ENCODE measurements at places on chromosomes 16 and 17.

- peak; percentile 93 for DNase-seq
Observed at GRCh38 chr16:87895641-87896141, 26.4 kb upstream of the SLC7A5 start.

GRCh38 chr16:11614587-11615175 is 28.0 kb upstream of the LITAF start:
- no peak for DNase-seq

DNA sequence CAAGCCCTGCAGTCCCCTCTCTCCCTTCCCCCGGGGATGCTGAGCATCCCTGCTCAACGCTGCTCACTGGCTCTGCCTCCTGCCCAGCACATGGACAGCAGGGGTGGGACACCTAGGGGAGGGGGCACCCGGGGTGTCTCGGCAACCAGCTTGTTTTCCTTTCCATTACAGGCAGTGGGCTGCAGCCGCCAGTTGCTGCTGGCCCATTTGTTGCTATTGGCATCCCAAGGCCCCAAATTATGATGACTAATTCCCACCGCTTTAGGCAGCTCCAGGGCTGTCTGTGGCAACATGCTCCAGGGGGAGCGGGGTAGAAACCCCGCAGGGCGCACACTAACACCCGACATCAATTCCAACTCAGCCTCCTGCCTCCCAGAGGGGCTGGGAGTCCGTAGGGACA is 4.9 kb downstream of the SDK2 start:
- no peak for DNase-seq

GRCh38 chr17:79461041-79461440 is 149.8 kb downstream of the RBFOX3 start:
- no peak for DNase-seq

- no peak for DNase-seq
Observed at GRCh38 chr17:74712301-74712700, 422 bp downstream of the CD300LF start.

- DNase-seq: no peak
Observed at GRCh38 chr17:17034026-17034425, 8.2 kb upstream of the MPRIP start.

DNA sequence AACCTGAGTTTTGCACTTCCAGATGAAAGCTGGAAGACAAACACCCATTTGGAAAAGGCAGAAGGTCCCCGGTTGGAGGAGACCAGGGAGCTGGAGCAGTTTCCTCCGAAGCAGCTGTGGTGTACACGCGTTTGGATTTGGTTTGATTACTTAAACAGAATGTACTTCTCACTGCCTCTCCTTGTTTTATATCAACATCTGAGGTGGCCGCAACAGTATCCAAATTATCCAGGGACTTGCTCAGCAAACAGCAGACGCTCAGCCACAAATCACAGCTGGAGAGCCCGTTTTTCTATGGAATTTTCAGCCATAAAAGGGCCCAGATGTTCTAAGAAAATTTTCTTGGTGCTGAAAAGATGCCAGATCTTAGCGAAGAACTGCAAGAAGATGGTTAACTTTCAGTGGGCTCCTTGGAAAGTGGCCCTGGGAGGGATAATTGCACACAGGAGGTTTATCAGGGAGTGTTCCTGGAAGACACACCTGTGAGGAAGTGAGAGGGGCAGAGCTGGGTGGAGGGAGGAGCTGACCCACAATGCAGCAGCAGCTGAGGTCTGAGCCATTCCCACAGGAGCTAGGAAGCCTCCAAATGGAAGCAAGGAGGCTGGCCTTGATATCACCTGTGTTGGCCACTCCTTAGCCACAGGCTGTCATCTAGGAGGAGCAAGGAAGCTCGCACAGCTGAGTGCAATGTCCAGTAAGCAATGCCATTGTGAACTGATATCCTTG is 28.9 kb upstream of the CDH5 start:
- DNase-seq: no peak

GRCh38 chr17:58254803-58255202 is 16.4 kb downstream of the LPO start:
- no peak for DNase-seq
